ENCODE measurements at places on chromosomes 11 and 22. TPM values are rescaled to one million over a fixed set of nuclear protein-coding genes. Genes with fewer than 3 reads are reported as not detected.

DNA sequence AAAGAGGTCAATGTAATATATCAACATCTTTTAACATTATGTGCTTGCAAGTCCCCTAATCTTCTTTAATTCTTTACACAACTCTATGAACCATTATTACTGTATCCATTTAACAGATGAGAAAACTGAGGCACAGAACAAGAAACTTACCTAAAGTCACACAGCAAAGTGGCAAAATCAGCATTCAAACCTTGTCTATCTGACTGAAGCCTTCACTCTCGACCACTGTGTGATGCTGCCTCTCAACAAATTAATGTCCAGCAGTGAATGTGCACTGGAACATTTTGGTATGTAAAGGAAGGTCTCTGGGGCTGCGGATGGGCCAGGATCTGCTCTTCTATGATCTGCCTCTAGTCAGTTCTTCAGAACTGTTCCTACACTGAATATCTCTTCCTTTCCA, 42.1 kb downstream of the PRCP start:
- no peak for DNase-seq

GRCh38 chr11:113378692-113379091, 8.9 kb upstream of the ANKK1 start:
- no peak for DNase-seq

DNA sequence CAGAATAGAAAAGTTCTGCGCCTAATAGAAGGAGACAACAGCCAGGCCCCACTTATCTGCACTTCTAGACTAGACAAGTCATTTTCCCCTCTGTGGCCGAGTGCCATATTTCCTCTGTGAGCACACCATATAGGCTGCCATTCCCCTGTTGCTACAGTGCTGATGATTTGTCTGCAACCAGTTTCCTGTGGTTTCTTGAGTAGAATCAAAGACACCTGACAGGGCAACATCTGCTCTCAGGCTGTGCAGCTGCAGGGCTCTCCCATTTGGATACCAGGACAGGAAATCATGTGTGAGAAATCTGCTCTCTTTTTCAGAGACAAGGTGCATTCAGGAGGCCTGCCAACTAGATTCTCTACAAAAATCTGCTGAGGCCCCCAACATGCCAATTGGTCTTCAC, 879.3 kb downstream of the DLG2 start:
- DNase-seq: no peak

GRCh38 chr11:12114193-12115033, 4.0 kb downstream of the MICAL2 start:
- no peak for DNase-seq

GRCh38 chr22:43289976-43290721, 53.0 kb downstream of the SCUBE1 start:
- DNase-seq: no peak

DNA sequence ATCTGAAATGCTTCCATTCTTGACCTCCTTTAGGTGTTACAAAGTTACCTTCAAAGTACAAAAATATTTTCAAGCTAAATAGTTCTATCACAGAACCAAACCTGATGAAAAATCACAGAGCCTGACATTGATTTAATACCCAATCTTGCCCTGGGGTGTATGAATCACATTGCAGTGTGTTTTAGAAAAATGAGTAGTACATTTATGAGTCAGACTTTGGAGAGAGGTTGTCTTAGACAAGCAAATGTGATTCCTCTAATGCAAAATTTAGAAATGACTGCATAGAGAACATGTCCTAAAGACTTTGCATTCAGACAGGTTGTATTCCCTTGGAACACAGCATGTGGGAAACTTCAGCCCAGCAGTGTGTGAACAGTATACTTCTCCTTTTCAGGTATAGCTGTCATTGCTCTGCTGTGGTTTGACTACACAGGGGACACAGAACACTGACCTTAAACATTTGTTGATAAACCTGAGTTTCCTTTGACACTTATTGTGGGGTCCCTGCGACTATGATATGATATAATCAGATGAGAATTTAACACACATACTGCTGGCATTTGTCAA, 972.1 kb downstream of the JRKL start:
- DNase-seq: no peak

DNA sequence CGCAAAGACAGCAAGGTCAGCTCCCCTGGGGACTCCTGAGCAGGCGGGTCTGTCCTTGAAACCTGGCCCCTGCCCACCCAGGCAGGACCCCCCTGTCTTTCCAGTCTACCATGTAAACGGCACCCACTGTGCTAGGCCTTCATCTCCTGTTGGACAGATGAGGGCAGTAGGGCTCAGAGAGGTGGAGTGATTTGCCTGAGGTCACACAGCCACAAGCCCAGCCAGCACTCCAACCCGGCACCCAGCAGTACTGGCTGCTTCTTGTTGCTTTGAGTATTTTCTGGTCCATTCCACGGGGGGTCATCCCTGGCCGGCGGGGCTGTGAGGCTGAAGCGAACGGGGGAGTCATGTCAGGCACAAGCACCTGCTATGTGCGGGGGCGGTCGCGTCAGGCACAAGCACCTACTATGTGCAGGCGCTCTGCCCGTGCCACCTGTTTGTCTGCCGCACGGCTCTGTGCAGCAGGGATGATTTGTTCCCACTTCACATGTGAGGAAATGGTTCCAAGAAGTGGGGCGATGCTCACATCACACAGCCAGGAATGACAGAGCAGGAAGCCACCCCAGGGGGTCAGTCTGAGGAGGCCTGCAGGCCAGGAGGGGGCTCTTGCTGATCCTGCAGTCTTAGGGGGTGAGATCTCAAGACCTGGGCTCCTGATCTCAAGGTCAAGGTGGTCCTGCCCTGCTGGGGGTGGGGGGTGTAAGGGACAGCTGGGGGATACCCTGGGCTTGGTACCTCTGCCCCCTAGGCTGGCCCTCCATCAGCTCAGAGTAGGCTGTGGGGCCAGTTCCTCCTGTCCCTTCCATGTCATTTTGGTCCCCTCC, 110.7 kb downstream of the CACNA1I start:
- no peak for DNase-seq

DNA sequence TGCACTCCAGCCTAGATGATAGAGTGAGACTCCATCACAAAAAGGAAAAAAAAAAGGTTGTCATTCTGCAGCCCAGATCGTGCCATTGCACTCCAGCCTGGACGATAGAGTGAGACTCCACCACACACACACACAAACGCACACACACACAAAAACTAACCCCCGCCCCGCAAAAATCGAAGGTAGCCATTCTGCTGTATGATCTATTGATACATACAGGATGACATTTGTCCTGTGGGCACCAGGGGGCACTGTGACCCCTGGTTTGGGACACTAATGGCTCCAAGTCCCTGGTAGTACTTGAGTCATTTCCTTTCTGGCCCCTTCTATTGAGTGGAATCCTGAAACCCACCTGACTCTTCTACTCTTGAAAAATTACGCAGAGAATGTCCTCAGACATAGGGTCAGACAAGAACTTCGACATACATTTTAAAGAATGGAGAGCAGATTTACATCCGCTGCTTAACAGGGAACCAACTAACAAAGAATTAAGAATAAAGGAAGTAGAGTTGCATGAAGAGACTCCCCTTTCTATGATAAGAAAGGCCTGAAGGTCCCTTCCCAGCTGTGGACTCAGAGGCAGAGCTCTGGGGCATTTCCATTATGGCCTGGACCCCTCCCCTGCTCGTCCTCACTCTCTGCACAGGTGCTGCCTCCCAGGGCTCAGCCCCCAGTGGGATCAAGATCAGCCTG, 35.0 kb upstream of the PRAME start:
- DNase-seq: peak; percentile 55

GRCh38 chr11:64298966-64299846, 952 bp upstream of the CATSPERZ start:
- DNase-seq: peak; percentile 71

DNA sequence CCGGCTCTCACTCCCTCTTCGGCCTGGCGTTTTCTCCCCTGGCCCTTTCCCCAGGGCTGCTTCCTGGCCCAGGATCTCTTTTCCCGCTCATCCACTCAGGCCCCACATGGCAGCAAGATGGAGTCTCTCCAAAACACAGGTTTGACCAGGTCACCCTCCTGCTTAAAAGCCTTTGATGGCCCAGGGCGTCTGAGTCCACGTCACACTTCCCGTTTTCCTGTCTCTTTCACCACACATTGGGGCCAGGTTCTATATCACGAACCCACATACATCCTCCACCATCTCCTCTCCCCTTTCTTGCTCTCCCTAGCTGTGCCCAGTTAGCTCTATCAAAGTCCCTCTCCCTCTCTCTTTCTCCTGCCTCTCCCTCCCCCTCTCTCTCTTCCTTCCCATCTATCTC, 7.8 kb upstream of the LRRC32 start:
- no peak for DNase-seq

DNA sequence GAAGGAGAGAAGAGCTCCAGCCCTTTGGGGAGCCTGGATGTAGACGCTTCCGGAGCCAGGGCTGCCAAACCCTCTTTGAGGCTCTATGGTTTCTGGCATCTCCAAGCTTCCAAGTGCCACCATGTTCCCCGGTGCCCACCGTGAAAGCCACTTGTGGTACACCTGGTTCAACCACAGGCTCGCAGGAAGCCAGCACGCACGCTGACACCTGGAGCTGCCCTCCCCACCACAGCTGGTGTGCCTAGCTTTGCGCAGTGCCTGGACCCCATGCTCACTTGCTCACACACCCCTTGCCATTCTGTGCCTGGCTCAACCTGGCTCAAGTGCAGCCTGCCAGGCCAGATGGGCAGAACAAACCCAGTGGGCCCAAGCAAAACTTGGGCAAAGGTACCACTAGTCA, 831.4 kb downstream of the DLG2 start:
- no peak for DNase-seq

DNA sequence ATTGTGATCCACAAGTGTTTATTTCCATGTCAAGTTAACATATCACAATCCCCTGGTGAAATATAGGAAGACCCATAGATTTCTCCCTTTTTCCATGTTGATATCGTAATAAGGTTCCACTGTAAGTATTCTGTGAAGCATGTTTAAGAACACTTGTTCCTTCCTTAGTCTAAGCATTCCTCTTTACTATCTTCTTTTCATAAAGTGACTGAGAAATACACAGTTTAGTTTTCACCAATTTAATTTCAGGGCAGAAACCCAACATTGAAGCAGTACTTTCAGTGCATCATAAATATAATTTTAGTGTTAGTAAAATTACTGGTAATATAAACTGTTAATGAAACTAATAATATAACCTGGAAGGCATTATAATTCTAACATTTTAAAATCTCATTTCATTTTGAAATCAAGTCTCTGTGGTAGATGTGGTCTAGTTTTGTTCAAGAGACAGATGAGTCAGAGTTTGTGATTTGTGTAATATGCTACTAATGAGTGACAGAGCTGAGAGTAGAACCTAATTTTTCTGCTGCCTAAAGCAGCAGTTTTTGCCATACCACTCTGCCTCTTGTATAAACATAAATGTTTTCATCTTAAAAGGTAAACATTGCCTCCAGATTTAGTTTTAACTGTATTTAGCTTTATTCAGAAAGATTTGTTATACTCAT, 79.4 kb downstream of the ATM start:
- DNase-seq: no peak

GRCh38 chr11:14642453-14642852, 1.2 kb upstream of the PDE3B start:
- DNase-seq: no peak

DNA sequence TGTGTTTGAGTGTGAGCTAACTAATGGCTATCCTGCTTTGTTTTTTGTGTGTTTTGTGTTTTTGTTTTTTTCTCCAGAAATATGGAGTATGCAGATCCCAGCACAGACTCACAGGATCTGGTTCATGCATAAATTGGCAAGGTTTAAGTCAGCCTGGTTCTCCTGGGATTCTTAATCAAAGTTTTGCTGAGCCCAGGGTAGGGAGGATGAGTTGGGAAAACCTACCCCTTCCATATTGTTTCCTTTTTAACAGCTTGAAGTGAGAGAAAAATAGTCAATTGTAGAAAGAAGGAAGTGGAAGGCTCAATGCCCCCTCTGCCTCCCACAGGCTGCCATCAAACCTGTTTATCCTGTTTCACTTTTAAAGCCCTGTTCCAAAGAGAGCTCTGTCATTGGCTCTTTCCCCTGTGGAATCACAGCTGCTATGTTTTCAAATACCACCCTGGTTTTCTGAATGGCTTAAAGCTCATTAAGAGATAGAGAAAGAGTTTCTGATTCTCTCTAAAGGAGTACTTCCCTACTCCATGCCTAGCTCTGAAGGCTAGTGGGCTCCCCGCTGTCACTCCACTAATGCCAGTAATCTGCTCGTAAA, 23.4 kb upstream of the CADM1 start:
- no peak for DNase-seq

DNA sequence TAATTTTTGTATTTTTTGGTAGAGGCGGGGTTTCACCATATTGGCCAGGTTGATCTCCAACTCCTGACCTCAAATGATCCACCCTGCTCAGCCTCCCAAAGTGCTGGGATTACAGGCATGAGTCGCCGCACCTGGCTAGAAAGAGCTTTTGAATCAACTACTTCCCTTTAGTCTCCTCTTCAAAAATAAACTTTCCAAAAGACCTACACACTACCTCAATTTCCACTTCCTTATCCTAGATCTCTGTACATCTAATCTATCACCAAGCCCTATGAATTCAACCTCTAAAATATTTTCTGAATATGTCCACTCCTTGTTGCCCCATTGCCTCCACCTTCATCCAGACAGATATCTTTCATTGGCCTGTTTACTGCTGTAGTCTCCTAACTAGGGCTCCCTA, 13.1 kb upstream of the DDX6 start:
- no peak for DNase-seq

DNA sequence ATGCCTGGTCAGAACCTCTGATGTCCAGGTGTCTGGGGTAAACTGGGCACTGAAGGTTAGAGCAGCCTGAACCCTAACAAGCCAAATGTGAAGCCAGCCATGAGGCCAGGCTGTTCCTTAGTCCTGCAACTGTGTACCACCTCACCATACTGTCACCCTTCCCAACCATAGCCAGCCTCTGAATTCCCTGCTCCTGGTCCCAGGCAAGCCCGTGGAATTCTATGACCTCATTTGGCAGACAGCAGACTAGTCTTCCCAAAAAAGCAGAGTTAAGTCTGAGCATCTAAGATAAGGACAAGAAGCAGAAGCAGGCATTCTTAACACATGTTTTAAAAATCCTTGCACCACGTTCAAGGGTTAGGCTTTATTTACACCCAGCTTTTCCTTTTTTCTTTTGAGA, 134.8 kb downstream of the C11orf58 start:
- DNase-seq: no peak

- no peak for DNase-seq
Measured at GRCh38 chr22:27115816-27116256, 458.4 kb downstream of the MIAT start.

- no peak for DNase-seq
Measured at GRCh38 chr11:32366666-32367065, 68.7 kb downstream of the WT1 start.

The UBASH3B gene
- total RNA-seq: 57.3 TPM

The ANKK1 gene
- not detected for total RNA-seq

The OR4S2 gene
- not detected for total RNA-seq

The TNKS1BP1 gene
- 13.9 TPM for total RNA-seq

The CABP7 gene
- 12.5 TPM for total RNA-seq

The OR4D9 gene
- not detected for total RNA-seq

The MS4A6E gene
- not detected for total RNA-seq

The RBFOX2 gene
- total RNA-seq: 397 TPM

The OR52E5 gene
- total RNA-seq: not detected

The ZMAT5 gene
- 9.3 TPM for total RNA-seq

The APOL5 gene
- total RNA-seq: not detected

The GRM5 gene
- total RNA-seq: 49.5 TPM
